ENCODE measurements at places on chromosomes 6 and 20.
A peak's percentile ranks its signal among the peaks of the same experiment; 100 is the strongest.

DNA sequence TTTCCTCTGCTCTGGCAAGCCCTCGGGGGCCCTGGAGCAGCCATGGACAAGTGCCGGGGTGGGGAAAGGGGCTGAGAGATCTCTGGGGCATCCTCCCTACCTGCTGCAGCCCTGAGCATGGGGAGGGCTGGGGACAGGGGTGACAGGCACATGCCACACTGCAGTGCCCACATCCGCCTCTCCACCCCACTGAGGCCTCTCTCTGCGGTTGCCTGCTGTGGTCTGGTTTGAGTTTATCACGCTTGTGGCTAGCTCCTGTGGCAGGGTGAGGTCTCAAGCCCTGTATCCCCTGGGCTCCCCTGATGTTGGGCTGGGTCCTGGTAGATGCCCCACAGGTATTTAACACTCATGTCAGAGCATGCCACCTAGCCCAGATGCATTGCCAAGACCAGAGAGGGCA lies 52.9 kb upstream of the MLN start:
- no peak for DNase-seq

- no peak for DNase-seq
Measured at GRCh38 chr20:14915356-14915755, 577.9 kb upstream of the FLRT3 start.

- DNase-seq = no peak
Measured at GRCh38 chr20:11921321-11921720, 3.6 kb downstream of the BTBD3 start.

GRCh38 chr6:28811873-28812272 lies 111.9 kb downstream of the TRIM27 start:
- DNase-seq = peak; percentile 53

DNA sequence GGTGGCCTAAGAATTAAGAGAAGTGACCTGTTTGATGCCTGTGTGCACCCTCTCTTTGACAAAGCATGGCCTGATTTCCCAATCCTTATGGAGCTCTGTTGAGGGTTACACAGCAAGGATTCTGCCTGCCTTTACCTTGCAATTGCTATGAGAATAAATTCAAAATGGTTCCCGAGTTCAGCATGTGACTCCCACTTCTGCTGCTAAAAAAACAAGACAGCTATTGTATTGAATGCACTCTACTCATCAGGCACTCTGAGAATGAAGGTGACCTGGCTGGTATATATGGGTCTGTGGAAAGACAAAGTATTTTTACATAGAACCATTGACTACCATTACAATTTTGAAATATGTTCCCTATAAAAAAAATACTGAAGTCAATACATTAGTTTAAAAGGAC lies 190.3 kb downstream of the ATXN1 start:
- no peak for DNase-seq

DNA sequence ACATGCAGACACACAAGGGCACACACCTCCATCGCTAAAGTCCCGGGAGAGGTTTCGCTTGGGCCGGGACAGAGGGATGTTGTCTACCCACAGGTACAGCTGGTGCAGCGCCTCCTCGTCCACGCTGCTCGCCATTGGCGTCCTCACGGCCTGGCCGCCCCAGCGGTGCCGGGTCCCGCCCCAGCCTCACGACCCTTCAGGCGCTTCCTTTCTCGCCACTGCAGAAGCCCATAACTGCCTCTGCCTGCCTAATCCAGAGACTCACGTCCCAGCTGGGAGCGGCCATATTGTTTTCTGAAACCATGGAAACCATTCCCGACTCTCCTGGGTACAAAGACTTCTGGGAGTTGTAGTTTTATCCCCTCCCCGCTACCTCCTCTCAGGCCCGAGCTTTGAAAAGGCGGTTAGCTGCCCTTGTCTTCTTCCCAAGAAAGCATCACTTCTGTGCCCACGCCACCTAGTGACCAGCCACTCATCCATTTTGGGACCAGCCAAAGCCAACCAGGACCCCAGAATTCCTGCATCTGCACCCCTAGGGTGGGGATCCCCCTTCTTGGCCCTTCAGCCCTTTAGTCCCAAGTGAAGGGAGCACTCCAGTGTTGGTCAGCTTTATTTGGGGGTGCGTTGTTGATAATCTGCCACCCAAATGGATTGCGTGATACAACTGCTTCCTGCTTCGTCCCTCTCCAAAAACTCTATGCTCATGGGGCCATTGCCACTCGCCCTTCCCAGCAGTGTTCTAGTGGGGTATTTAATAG lies at the start of gene SPEF1:
Gene SPEF1 (minus strand): TSS at position 296 of the 758 bp plus-strand sequence. CDS start 161 bp downstream, at position 135.
- peak; percentile 96 for DNase-seq

- no peak for DNase-seq
Measured at GRCh38 chr6:41707565-41708200, 27.7 kb downstream of the TFEB start.

GRCh38 chr6:44933108-44933507 lies 395.0 kb upstream of the RUNX2 start:
- DNase-seq = no peak

DNA sequence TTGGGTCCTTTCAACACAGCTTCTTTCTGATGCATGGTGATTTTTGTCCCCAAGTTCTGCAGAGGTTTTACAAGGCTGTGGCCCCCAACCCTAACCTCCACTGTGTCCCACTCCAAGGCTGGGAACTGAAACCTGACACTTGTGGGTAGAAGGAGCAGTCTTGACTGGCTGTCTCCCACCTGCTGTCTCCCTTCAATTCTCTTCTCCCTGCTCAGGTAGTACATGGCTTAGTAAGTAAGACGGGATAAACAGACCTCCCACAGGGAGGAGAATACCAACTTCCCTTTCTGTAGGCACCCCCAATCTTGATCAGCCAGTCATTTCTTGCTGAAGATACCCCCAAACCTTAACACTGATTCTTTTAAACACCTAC lies 25.0 kb downstream of the TGM6 start:
- DNase-seq = no peak

GRCh38 chr20:1577906-1578305 lies 20.4 kb upstream of the SIRPD start:
- DNase-seq = no peak

DNA sequence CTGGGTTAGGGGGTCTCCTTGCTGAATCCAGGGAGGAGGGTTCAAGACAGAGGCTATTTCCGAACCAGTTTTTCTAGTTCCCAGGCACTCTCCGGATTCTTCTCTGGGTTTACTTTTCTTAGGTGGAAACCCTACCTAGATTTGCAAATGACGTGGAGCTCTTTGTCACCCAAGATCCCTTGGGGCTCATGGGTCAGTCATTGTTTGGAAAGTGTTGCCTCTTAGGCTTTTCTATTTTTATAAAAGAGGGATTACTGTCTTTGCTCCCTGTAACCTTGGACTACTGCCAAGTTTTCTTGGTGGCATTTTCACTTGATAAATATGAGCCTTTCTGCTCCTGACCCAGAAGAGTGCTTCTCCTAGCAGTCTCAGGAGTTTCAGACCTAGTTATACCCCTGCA lies 33.6 kb downstream of the FAM209B start:
- DNase-seq = peak; percentile 11

GRCh38 chr20:24676978-24677370 lies 207.5 kb downstream of the SYNDIG1 start:
- no peak for DNase-seq

DNA sequence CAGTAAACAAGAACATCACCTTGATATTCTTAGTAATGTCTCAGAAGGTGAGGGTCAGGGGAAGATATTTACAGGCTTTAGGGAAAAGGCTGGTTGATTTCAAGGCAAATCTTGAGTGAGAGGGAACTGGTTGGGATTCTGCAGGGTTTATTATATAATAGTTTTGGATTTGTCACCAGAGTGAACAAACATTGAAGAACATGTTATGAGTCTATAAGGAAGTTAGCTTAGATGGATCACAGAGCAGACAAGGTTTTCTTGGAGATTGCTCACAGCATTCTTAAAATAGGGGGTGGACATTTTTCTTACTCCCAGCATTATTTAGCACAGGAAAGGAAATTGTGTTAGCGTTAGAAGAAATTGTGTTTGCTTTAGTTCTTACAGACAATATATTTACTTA lies 324.9 kb downstream of the LAMA2 start:
- no peak for DNase-seq

- peak; percentile 43 for DNase-seq
Measured at GRCh38 chr20:4916971-4917881, 84.1 kb downstream of the SLC23A2 start.

DNA sequence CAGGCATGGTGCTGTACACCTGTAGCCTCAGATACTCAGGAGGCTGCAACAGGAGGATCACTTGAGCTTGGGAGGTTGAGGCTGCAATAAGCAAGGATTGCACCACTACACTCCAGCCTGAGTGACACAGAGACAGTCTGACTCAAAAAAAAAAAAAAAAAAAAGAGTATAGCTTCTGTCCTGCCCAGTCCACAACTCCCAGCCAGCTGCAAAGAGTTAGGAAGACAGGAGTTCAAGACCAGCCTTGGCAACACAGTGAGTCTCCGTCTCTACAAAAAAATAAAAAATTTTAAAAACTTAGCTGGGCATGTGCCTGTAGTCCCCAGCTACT lies 28.3 kb upstream of the TLDC2 start:
- DNase-seq = no peak

DNA sequence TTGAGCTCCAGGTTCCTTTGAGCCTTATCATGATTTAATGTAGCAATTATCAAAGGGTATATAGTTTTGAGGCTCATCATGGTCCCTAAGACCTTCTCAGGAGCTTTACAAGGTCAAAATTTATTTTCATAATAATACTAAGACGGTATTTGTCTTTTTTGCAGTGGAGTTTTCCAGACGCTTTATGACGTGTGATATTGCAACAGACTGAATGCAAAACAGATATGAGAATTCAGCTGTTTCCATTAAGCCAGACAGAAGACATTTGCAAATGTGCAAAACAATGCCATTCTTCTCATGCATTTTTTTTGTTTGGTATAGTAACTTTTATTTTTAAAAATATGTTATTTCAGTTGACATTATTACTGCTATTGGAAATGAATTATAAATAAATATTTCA lies 24.7 kb upstream of the CNKSR3 start:
- no peak for DNase-seq

DNA sequence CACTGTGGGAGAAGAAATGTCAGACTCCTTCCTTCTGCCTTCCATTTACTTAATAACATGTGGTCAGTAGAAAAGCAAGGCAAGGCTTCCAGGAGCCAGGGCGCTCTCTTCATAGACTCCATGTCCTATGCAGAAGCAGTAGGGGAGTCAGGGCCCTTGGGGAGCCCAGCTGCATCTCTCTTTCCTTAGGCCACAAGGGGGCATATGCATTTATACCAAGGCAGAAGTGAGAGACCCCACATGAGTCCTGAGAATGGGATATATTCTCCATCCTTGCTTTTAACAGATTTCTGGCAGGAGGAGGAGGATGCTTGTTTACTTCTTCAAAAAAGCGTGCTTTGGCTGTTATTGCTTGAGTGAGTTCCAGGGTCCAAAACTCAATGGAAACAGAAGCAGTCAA lies 198.5 kb downstream of the HIVEP2 start:
- peak; percentile 33 for DNase-seq

DNA sequence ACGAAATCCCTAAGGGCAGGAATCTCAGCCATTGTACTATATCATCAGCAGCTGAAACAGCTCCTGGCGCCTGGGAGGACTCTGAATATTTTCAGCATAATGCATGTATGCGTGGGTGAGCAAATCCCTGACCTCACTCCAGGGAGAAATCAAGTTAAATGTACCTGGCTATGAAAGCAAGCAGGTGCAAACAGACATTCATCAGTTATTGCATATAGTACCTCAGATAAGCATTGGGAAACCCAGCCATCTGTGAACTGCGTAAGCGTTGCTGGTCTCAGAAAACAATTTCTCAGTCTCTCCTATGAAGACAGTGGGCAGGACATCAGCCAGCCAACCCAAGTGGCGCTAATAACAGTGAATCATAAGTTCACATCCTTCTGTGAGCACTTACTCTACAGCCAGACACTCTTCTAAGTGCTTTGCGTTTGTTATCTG lies 622.6 kb downstream of the EPM2A start:
- DNase-seq = no peak

DNA sequence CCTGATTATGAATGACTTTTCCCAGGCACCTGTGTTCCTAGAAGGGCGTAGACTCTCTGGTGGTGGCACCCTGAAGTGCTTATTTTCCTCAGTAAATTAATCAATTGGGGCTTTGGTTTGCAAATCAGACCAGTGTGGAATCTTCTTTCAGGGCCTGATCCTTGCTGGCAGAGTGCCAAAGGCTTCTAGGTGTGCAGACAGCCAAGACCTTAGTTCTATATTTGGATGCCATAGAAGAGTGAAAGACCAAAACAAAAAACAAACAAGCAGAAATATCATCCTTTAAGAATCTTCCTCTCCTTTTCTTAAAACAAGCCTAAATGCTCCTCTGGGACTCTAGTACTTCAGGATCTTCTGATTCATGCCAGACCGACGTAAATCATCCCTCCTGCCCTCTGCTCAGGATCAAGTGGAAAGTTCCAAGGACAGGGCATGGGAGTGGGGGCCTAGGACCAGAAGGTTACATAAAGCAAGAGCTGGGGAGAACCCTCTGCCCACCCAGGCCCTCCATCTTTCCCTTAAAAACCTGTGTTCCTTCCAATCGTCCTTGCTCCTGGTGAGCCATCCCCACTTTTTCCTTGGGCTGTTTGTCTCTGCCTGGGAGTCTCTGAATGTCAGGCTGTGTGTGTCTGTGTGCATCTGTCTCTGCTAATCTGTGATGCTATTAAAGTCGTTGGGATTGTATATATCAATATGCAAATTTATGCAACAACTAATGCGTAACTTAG lies 70.5 kb upstream of the MYLIP start:
- no peak for DNase-seq

- DNase-seq = peak; percentile 89
Measured at GRCh38 chr20:54549658-54550326, 74.4 kb downstream of the DOK5 start.

DNA sequence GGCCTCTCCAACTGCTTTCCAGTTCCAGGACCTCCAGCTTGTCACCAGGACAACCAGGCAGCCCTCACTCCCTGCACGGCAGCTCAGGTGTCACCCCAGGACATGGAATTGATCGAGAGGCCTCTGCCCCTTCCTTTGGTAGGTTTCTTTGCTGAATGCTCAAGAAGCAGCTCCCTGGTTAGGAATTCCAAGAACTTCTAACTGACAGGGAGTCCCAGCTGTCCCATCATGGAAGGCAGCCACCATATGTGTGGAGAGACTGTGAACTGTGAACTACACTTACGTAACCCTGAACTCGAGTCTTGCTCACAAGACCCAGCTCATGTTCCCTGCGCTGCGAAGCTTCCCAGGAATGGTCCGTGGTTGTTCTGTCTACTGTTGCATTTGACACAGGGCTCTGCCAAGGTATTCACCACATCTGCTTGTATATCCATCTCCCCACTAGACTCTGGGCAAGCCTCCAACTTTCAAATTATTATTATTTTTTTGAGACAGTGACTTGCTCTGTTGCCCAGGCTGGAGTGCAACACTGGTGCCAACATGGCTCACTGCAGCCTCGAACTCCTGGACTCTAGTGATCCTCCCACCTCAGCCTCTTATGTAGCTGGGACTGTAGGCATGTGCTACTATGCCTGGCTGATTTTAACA lies 35.7 kb downstream of the MGME1 start:
- DNase-seq = peak; percentile 12

Measured in fibroblast of skin of scalp (primary cell).